Epithelial cell of proximal tubule (primary cell): ENCODE measurements at places on chromosomes 12 and 14. TPM values are rescaled to one million over a fixed set of nuclear protein-coding genes. Genes with fewer than 3 reads are reported as not detected.
A peak's percentile ranks its signal among the peaks of the same experiment; 100 is the strongest.

DNA sequence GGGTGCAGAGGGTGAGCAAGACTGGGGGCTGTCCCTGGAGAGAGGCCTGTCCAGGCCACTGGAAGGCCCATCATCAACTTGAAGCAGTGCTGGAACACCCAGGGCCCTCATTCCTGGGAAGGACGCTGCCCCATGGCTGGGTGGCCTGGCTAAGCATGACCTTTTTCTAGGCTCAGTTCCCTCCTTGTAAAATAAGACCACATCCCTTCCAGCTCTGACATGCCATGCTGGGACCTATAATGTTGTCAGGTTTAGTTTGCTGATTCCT is 62.8 kb downstream of the SYNE3 start:
- no peak for DNase-seq

DNA sequence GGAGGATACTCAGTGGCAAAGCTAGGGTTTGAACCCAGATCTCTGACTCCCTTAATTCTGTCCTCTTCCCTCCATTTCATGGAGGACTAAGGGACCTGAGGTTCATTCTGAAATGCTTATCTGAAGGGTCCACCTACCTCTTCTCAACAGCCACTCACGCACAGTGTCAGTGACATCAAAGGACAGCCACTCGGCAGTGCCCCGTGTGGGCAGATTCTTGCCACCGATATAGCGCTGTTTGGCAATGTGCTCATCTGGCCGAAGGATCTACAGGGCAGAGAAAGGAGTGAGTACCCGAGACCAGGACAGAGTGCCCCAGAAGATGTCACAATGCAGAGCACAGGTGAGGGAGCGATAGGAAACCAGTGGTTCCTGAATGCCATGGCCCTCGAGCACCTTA is 10.8 kb downstream of the TGFB3 start:
- DNase-seq = no peak

DNA sequence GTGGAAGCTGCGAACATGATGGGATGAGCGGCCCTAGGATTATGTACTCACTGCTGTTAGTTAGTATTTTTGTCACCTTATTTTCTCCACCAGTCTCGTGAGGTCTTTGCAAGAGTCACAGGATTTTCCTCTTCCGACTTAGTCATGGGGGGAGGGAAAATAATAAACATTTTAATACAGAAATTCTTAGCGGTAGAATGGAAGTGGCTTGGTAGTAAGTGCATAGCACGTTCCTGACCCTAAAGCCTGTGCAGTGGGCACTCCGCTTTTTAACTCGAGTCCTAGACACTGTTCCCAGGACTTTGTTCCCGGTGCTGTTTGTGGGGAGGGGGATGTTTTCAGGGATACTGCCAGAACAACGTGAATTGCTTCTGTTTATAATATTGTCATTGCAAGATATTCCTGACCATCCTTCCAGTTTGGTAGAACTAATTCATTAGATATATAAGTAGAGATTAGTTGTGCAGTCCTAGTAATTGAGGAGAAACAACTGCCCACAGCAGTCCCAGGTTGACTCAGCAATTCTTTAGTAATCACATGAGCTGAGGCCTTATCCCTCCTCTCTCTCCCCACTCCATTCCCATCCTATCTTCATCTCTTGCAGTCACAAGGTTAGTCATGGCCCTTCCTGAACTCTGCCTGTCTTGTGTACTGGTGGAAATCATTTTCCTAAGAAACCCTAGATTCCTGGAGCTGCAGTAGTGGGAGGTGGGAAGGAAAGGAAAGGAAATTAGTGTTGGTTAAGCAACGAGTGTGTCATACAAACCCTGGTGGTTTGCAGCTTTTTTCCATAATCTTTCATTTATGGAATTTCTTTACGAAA is 799 bp downstream of the SLC38A6 start:
- DNase-seq = peak; percentile 61

The ASIC1 gene
- 1.4 and 4.0 TPM in 2 replicates for total RNA-seq

- DNase-seq = no peak
These were observed 56.4 kb downstream of the PPP2R5E start for GRCh38 chr14:63486738-63487137.

The A2M gene
- total RNA-seq = 0.17 and 0.29 TPM in 2 replicates

The CMKLR1 gene
- 0.12 TPM in 1 of 2 replicates, not detected in the other for total RNA-seq

The VCPKMT gene
- total RNA-seq = 3.9 and 5.6 TPM in 2 replicates

GRCh38 chr12:93663729-93664084 is 13.5 kb upstream of the CRADD start:
- no peak for DNase-seq

DNA sequence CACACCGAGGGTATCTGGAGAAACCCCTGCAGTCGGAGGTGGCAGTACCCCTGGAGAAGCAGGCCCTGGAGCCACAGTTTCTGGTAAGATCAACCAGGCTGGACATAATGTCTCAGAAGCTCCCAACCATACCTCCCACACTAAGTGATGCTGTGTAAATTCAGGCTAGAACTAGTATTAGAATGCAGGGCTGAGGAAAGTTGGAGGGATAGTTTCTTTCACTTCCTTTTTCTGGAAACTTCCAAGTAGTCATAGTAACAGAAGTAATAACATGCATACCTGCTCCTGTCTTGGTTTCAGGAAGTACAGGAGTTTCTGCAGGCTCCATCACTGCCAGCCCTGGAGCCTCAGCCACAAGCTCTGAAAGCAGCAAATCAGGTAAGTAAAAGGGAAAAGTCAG is 228.1 kb upstream of the CNTN1 start:
- DNase-seq = no peak

The RHEBL1 gene
- 1.6 and 2.3 TPM in 2 replicates for total RNA-seq

The RGS6 gene
- total RNA-seq = not detected in 2 replicates

DNA sequence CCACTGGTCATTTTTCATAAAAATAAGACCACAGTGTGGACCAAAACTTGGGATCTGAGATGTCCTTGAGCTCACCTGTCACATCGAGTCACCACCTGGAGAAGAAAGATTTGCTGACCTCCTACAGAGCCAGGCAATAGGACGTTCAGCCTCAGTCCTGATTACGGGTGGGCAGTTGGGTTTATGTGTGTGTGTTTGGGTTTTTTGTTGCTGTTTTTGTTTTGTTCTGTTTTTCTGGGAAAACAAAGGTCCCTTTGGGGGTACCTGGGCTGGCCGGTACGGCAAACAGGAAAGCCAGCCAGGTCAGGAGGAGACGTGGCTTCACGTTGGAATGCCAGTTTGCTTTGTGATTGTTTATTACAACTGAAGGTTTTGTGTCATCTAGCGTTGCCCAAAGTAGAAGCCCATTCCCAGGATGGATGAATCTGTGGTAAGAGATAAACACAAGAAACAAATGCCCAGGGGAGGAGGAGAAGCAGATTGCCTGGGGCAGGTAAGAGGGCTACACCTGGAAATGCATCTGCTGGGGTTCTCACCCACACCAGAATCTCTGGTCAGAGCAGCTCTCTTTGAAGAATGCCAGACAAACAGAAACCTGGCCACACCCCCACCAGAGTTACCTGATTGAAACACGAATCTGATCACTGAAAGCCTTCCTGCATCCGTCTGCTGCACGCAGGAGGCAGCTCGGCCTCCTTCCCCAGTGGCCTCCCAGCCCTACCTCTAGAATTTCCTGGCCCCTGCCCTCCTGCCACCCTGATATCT is 100.1 kb upstream of the DIO3 start:
- no peak for DNase-seq

DNA sequence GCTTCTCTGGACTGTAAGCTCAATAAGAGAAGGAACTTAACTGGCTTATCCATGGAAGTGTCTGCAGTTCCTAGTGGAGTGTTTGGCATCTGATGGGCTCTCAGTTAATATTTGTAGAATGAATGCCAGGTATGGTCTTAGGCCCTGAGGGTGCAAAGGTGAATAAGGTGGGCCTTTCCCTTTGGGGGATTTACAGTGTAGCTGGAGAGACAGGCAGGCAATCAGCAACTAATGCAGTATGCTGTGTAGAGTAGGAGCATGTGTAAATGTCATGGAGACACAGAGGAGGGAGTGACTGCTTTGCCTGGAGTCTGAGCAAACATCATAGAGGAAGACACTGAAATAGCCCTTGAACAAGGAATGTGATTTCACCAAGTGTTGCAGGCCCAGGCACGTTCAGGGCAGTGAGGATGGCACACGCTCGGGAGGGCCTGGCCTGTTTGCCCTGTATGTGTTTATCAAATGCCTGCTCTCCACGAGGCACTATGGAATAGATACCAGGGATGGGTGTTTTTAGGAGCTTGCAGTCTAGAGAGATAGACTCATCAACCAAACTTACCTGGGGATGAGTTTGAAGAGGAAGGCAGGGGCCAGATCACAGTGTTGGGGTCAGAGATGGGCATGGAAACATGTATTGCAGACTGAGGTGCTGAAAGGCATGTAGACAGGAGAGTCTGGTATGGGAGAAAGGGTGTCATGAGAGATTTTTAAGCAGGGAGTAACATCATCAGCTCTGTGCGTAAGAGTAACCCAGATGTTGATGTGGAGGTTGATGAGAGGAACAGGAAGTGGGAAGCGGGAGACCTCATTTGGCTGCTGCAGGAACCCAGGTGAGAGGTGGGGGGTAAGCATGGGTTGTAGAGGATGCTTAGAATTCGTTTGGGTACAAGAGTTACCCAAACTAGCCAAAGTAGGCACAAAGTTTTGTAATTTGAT is 54.1 kb downstream of the PLXNC1 start:
- no peak for DNase-seq

- no peak for DNase-seq
These were observed 2.2 kb downstream of the OTX2 start for GRCh38 chr14:56808110-56808382.

The ST8SIA1 gene
- total RNA-seq = 1.0 TPM in 1 of 2 replicates, not detected in the other

DNA sequence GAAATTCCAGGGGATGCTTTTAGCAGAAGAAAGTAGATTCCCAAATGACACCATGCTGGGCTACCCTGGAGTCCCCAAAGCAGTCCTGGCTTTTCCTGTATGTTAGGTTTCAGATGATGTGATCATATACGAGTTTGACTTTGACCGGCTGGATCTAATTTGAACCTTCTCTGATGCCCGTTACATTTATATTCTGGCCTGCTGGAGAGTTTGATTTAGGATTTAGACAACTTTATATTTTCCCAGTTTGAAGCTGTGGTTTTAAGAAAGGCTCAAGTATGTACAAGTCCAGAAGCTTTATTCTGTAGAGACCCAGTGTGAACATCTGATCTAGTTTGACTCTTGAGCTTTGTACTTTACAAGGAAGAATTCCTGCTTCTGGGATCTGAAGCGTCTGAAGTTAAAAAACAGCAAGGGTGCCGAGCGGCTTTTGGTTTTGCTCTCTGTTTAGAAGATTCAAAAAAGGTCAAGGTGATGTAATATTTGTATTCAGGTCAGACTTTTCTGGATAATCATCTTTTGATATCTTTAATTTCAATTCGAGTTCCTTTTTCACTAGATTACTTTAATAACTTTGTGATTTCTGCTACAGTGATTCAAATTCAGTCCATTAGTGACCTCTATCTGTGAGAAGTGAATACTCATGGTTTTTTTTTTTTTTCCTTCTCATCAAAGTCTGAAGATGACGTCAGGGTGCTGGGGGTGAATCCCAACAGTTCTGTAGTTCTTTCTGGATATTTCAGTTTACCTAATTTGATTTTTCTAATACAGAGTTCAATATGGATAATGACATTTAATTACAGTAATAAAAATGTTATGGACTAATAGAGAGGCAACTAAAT is 6.3 kb downstream of the FLRT2 start:
- no peak for DNase-seq

The VWF gene
- 0.06 and 0.07 TPM in 2 replicates for total RNA-seq

DNA sequence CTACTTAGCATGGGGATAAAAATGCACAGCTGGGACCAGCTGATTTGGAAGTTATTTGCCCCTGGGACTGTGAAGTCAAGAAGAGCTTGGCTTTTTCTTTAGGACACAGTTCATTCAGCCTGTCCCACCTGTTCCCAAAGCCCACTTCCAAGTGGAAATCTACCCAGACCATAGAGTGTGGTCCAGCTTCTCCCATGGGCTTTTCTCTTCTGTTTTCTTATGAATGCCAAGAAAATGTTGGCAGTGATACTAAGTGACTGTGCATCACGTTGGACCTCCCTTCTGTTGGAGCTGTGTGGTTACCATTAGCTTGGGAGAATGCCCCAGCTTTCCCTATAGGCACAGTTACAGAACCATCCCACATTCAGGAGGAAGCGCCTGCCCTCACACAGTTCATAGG is 89.4 kb downstream of the NT5DC3 start:
- DNase-seq = no peak

The TPPP2 gene
- total RNA-seq = not detected in 2 replicates

The GPD1 gene
- total RNA-seq = 0.07 TPM in 1 of 2 replicates, not detected in the other

GRCh38 chr12:18183141-18183540 is 78.2 kb upstream of the PIK3C2G start:
- DNase-seq = no peak

GRCh38 chr14:69077841-69078240 is 75.1 kb downstream of the DCAF5 start:
- peak; percentile 97 for DNase-seq

The ETFBKMT gene
- total RNA-seq = 0.29 and 0.63 TPM in 2 replicates

DNA sequence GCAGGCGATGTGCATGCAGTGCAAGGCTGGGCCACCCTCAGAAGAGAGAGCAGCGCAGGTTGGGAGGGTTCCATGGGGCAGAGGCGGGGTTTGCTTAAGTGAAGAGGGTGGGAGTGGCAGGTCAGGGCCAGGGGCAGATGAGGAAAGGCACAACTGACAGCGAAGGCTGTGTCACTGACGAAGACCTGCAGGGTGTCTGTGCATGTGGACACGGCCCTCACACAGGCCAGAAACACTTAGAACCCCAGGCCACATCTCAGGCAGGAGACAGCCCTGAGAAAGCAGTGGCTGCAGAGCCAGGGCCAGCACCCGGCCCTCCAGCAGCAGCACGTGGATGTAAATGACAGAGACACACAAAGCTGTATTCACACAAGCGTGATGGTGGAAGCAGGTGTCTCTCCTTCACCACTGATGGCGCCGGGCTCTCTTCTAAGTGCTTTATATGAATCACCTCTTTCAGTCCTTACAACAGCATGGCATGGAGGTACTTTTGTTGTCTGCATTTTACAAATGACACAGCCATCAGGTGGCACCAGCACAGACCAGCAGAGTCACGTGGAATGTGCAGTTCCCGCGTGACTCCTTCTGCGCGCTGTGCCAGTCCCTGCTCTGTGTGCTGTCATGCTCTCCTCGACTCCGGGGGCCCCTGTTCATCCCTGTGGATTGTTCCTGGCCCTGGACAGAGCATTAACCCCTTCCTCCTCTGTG is 54.6 kb downstream of the TSPAN11 start:
- no peak for DNase-seq

DNA sequence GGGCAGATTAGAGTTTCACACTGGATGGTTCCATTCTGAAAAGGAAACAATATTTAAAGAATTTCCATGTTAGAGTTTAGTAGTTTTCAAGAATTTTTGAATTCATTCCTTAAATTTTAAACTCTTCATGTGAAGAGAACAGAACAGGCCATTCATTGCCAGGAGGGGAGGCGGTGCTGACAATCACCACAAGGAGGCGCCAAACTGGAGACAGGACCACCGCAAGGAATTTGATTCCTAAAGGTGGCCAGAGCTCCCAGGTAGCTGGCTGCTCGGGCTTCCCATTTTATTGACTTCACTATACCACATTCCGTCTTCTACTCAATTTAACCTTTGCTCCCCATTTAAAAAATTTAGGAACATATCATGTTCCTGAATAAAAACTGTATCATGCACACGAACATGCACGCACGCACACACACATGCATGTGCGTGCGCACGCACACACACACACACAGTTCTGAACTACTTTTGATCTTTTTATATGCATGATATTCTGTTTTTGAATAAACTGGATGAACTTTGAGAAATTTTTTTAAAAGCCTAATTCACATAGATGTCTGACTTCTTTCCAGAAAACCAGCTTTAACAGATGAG is 101.2 kb downstream of the NELL2 start:
- no peak for DNase-seq
